ENCODE measurements at places on chromosomes 7 and 10.

GRCh38 chr10:61197057-61197456, 253.1 kb upstream of the RHOBTB1 start:
- no peak for DNase-seq

DNA sequence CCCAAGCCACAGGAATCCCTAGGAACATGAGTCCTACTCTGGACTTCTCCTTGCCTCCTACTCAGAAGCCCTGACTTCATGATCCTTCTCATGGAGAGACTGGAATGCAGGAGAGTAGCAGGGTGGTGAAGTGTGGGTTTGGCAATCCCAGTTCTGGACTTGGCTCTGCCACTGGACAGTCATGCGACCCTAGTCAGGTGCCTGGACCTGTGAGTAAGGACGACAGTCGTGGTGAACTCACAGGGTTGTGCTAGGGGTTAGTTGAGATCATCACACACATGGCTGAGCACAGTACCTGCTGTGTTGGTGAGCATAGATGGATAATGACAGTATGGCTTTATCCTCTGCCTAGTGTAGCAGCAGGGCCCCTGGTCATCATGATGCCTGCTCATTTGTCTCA, 117.9 kb downstream of the LRRC18 start:
- no peak for DNase-seq

DNA sequence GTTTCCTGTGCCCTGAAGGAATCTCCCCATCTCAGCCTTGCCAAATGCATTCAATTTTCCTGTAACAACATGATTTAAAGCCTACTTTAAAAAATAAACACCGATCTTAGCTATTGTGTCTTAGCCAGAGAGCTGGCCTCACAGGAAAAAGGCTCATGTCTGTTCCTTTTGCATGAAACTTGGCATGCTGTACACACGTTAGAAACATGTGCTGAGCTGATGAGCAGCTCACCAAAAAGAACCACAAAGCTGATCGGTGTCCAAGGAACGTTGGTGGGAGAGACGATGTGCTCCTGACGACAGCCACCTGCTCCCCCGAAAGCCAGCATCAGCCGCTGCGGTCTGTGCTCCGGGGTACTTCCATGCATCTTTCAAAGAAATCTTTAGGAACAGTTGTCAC, 135.9 kb downstream of the ADARB2 start:
- no peak for DNase-seq

- DNase-seq = no peak
These were observed 776 bp downstream of the TMEM184A start for GRCh38 chr7:1555046-1555812.

DNA sequence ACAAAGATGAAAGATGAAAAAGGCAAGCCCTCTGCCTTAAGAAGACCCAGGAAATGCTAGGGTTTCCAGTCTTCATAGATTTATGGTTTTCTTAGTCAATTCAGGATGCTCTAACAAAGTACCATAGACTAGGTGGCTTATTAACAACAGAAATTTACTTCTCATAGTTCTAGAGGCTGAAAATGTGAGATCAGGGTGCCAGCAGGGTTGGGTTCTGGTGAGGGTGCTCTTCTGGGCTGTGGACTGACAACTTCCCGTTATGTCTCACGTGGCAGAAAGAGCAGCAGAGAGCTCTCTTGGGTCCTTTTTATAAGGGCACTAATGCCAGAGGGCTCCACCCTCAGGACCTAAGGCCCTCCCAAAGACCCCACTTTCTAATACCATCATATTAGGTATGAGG, 23.7 kb downstream of the ELMO1 start:
- DNase-seq = no peak

All from C1 segment of cervical spinal cord (tissue), 14 donors.